Activated naive CD8-positive, alpha-beta T cell treated with anti-CD3 and anti-CD28 coated beads, Interleukin-2, amount 10 ng/mL, durations not matched to agents 7 days and 5 days (primary cell): ENCODE measurements at places on chromosomes 5 and 9. TPM values are rescaled to one million over a fixed set of nuclear protein-coding genes. Genes with fewer than 3 reads are reported as not detected.

DNA sequence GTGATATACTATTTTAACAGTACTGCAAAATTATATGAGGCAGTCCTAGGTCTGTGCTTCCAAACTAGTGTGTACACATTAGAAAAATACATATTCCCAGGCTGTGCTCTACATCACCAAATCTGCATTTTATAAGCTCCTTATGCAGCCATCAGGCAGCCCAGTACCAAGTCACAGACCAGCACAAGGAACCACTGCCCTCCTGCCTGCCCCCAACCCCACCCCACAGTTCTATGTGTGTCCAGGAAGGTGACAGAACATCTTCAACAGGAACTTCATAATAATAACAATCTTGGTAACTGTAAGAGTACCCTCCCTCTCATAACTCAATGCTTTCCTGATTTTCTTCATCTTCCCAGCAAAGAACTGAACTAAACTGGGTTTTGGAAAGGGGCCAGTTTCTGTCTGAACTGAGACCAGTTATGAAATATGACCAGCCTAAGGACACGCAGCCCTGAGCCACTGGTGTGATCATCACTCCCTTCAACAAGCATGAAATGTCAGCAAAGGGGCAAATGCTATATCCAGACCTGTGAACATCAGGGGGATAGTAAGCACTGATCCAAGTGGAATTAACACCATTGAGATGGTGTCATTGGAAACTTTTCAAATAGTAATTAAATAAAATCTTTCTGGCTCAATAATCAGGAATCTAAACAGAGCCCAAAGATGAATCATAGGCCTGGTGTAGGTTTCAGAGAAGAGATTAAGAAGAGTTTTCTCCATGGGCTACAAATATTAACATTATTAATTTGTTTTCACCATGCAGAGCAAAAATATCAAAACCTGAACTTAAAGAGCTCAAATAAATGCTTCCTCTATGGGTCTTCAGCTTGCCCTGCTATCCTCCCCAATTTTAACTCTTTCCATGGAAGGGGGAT, 82.1 kb downstream of the DPYSL3 start:
- DNase-seq: no peak

DNA sequence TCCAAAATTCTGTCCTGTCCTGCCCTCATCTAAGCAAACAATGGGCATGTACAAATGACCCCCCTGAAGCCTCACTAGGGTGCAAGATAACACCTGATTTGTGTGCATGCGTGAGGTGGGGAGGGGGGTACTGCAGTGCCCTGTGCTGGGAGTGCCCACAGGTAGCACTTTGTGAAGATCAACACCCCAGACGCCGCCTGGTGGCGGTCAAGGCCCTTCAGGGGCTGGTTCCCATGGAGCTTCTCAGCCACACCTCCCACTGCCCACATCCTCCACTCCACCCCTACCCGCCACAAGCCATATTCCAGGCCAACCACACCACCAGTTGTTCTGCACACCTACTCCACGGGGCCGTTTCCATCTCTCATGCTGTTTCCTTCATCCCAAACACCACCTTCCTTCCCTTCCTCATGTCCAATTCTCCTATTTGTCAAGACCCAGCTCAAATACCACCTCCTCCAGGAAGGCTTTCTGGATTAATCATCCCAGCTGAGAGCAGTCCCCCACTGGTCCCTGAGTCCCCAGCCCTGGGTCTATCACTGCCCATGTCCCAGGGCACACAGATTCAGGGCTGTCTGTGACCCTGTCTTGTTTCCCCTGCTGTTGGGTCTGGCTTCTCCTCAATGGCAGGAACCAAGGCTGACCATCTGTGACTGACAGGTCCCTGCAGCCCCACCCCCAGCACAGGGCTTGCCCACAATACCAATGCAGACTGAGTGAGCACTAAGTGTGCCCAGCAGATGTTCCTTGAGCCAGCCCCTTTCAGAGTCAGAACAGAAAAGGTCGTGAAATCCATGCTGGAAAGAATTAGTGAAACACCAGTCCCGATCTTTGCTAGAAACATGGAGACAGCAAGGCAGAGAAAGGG, 178.4 kb downstream of the PAX5 start:
- peak; percentile 67 for DNase-seq

SPINK4 gene
- total RNA-seq: not detected

ZBTB34 gene
- 10.5 TPM for total RNA-seq

GNA14 gene
- not detected for total RNA-seq
